ENCODE measurements at places on chromosomes 3 and 15.

DNA sequence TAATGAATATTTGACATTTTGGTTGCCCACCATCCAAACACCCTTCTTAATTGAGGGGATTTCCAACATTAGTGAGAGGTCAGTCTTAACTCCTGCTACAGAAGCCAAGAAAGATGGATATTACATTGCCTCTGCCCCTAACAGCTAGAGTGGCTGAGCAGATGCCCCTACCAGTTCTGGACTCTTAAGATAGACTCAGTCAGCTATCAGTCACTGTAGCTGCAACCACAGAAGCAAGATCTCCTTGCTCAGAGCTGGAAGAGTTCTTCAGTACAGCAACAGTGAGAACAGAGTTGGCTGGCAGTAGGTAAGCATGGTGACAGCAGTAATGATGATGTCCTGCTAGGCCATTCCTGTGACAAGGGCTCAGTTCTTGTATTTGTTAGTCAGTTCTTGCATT lies 29.4 kb upstream of the TNFSF10 start:
- DNase-seq: no peak

GRCh38 chr3:61451841-61452240 lies 109.5 kb upstream of the PTPRG start:
- no peak for DNase-seq

DNA sequence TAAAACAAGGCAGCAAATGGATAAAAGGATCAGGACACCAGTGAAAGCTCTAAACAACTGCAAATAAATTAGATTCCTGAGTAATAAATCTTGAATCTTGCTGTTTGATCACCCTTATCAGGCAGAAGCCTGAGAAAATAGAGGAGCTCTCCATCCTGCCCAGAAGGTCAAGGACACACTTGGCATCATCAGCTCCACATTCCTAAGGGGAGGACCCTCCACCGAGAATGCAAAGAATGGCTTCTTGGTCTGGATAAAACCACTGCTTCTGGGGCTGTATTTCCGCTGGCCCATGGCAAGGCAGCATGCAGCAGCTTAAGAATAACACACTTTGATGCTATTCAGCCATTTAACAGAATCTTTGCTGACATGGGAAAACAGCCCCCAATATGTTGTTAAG lies 108.9 kb upstream of the TSC22D2 start:
- DNase-seq: no peak

DNA sequence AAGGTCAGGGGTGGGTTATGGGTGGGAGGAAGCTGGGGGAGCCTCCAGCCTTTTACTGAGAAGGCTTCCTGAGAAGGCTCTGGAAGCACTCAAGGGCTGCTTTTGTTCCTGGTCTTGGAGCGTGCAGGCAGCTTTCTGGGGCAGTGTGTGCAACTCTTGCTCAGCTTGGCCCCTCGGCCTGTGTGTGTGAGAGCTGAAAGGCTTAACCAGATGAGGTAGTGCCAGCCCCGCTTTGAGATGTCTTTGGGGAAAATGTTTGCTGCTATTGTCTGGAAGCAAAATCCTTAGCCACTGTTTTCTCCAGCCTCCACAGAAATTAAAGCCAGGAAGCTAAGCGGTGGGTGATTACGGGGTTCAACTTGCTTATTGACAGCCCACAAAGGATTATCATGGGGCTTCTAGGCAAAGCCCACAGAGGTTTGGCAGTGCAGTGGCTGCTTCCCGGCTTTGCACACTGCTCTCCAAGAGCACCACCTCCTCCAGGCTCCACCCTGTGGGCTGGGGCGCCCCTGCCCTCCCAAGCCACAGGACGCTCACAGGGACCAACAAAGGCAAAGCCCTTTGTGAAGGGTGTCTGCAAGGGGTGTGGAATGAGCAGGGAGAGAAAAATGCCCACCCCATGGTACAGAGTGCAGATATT lies 121.7 kb upstream of the TLE3 start:
- DNase-seq: no peak

- DNase-seq: no peak
Observed at GRCh38 chr3:67037615-67038014, 39.5 kb downstream of the KBTBD8 start.

DNA sequence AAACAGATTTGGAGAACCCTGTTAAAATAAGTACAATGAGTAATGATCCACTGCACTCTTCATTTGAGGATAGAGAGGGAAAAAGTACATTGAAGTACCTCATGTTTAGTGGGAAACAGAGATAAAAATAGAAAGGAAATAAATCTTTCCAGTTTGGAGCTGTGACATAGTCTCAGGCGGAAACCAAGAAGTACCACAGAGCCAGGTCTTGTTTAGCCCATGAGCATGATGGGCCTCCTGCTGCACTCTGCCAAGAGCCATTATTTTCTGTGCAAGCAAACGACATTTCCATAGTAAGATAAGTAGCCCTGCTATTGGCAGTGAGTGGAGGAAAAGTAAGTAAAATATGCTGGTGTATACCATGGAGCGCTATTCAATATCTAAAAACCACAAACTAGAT lies 796.1 kb downstream of the TBL1XR1 start:
- no peak for DNase-seq

GRCh38 chr3:44066806-44067205 lies 174.9 kb upstream of the TOPAZ1 start:
- no peak for DNase-seq

GRCh38 chr3:20099060-20099459 lies 58.8 kb downstream of the KAT2B start:
- DNase-seq: no peak

DNA sequence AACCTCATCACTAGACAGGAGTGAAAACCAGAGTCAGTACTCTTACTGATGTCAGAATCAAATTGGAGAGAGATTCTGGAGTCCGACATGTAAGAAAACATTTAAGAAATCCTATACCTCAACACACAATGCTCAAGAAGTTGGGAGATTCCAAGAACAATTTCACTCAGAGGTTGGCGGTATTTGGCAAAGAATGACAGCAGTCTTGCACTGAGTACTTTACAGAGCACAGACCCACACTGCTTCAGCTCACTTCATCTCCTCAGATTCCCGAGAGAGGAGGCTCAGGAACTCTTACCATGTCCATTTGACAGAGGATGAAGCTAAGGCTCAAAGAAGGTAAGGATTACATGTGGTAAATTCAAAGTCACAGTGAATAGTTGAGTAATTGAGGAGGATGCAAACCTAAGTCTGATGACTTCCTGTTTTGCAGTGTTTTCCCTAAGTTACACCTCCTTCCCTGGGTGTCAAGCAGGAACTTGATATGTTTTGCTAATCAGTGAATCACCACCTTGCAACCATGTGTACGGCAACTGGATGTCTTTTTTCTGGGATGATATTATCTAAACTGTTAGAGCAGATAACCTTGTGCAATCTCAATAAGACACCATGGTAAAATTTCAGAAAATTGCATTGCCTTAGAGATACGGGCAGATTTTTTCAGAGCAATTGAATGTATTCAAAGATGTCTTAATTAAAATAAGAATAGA lies 61.3 kb upstream of the MME start:
- no peak for DNase-seq

DNA sequence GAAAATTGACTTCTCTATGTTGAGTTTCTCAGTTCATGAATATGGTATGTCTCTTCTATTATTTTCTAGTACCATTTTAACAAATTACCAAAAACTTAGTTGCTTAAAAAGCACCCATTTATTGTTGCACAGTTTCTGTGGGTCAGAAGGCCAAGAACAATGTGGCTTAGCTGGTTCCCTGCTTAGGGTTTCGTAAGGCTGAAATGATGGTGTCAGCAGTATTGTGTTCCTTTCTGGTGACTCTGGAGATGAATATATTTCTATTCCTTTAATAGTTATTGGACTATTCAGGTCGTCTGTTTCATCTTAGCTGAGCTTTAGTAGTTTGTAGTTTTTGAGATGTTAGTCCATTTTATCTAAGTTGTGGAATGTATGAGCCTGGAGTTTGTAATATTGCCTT lies 44.9 kb downstream of the IL1RAP start:
- no peak for DNase-seq

DNA sequence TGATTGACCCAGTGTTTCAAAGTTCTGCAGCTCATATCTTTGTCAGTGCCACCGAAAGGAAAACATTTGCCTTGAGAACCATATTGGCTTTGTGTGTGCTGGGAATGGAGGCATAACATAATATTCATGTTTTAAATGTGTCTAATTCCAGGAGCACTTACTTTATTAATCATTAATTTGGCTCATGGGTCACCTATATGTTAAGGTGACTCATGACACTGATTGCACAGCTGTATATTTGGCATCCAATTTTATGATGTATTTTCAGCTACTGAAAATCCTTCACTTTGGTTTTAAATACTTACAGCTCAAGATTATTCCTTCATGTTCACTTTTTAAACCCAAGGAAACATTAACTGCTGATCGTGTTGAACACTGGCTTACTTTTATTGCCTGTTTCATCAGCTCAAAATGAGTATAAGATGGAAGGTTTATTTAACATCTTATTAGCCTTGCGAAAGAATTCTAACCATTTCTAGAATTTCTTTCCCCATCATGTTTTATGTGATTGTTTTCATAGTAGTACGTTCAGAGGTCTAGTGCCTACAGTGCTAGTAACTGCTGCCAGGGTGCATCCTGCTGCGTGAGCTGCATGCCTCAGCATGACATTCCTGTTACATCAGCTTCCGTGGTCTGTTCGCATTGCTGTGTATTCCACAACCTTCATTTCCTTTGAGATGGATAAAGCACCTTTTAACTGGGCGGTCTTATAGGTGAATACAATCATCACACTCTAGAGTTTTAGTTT lies 63.7 kb downstream of the LRCH3 start:
- no peak for DNase-seq

DNA sequence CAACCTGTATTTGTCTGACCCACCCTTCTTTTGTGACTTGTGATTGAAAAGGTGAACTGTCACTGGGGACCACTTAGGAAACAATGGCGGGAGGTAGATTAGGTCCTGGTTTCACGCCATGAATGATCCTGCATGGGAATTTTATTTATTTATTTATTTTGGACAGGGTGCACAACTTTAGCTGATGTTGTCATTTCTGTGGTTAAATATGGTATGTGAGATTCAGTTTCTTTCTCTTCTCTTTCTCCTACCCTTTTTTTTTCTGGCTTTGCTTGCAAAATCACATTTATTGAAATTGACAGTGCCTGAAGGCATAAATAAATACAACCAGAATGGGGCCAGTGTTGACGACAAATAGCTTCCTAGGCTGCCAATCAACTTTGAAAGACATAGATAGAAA lies 18.0 kb upstream of the HTR3E start:
- no peak for DNase-seq

- peak; percentile 67 for DNase-seq
Observed at GRCh38 chr15:55587321-55588069, 650 bp downstream of the PYGO1 start.

Measured in HAP-1 (cell line).